DMS53 (cell line): ENCODE measurements at places on chromosomes 3 and 15.
A peak's percentile ranks its signal among the peaks of the same experiment; 100 is the strongest.

GRCh38 chr3:65878831-65879230, 159.9 kb downstream of the MAGI1 start:
- DNase-seq = no peak

- DNase-seq = peak; percentile 88
These were observed 318.1 kb upstream of the GRM7 start for GRCh38 chr3:6542795-6543194.

DNA sequence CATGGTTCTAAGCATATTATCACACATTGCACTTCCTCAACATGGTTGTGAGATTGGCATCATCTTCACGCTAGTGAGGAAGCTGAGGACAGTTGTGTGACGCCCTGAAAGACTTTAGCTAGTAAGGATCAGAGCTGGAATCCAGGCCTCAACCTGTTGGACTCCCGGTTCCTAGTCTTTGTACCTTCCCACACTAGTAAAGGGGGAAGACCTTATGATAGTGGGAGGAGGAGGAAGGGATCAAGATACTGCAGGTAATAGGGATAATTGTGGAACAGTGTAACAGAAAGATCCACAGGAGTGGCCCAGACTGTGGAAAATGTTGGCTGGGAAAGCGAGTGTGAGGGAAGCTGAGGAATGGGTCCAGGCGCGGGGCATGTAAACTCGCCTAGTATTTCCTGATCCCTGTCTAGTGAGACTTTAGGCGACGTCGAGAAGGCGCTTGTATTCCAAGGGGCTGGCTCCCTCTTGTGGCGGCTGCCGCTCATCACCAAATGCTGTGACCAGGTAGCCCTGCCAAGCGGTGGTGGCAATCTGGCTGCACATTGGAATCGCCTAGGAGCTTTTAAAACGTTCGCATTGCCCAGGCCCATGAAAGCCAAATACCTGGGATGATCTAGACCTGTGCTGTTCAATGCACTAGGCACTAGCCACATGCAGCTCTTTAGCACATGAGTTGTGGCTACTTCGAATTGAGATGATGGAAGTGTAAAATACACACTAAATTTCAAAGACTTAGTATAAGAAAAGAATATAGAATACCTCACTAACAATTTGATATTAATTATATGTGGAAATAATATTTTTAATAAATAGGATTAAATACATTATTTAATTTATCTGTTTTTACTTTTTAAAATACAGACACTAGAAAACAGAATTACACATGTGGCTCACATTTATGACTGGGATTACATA, 38.8 kb upstream of the CLDN18 start:
- DNase-seq = peak; percentile 90

- no peak for DNase-seq
These were observed 25.5 kb upstream of the HHATL start for GRCh38 chr3:42728056-42728455.

DNA sequence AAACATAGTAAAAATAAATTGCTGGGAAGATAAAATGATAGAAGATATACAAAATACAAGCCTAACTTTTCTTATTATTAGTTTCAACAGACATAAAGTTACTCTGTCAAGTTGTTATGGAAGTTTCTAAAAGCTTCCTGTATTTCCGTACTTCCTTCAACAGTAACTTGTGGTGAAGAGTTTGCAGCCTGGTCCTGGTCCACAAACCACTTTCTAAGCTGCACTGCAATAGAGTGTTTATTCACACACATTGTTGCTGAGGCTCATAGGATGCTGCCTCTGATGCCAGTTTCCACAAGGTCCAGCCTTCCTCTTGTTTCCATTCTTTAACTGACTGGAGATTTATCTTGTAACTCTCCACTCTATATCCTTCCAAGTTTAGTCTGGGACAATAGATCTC, 39.4 kb upstream of the KY start:
- DNase-seq = no peak

DNA sequence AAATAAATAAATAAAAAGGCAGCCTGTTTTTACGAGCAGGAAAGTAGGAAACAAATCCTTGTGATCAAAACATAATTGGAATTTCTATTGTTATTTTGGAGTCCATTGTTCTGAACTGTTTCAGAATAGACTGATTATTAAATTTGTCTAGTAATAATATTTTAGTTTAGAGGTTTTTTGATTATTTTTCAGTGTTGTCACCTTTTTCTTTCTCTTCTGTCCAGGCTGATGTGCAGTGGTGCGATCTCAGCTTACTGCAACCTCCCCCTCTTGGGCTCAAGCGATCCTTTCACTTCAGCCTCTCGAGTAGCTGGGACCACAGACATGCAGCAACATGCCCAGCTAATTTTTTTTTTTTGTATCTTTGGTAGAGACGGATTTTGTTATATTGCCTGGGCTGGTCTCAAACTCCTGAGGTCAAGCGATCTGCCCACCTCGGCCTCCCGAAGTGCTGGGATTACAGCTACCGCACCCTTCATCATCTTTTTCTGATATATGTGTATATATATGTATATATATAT, 38.0 kb downstream of the KAT2B start:
- no peak for DNase-seq

DNA sequence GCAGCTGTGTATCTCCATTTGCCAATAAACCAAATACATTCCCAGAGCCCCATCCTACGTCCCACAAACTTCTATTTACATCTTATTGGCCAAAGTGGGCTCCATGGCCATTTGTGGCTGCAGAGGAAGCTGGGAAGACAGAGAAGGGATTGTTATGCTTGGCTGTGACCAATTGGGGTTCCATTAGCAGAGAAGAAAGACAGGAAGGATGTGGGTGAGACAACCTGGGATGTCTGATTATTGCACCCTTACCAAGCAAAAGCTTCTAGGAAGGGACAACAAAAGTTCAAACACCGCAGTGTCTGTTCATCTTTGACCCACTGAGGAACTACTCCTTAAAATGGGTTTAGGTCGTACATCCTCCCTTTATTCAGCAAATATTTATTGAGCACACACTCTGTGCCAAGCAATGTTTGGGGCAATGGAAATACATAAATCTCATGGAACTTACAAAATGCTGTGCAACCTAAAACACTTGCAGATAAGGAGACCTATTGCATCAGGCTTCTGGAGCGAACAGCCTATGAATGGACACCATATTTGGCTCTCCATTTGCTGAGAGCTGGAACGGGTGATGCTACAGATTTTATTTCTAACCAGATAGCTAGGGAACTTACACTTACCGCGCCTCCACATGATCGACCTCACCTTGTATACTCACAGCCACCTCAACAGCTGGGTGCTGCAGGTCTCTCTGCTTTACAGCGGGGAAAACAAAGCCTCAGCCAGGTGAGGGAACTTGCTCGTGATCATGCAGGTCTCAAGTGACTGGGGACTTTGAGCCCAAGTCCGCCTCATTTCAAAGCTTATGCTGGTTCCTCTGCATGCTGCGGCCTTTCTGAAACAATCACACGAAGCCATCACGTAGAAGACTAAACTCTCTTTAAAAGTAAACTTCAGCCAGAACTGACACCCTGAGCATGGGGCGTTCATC, 21.4 kb upstream of the NR2E3 start:
- no peak for DNase-seq

- DNase-seq = no peak
These were observed 12.5 kb upstream of the THRB start for GRCh38 chr3:24506966-24507775.

GRCh38 chr15:39629371-39629770, 48.5 kb downstream of the THBS1 start:
- no peak for DNase-seq

DNA sequence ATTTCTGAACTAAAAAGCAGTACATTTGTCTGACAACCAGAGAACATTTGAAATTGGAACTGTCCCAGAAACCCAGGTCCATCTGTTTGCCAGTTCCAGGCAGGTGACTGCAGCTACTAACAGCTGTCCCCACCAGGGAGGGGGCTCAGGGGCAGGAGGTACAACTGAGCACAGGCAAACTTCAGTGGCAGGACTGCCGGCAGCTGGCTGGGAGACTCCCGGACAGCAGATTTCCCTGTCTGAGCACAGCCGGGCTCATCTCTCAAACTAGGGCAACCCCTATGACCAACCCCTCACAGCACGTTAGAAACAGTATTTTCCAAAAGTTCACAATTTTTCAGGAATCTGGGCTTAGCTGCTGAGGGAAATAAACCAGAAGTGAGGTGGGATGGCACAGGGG, 88.8 kb downstream of the MEGF11 start:
- DNase-seq = no peak

DNA sequence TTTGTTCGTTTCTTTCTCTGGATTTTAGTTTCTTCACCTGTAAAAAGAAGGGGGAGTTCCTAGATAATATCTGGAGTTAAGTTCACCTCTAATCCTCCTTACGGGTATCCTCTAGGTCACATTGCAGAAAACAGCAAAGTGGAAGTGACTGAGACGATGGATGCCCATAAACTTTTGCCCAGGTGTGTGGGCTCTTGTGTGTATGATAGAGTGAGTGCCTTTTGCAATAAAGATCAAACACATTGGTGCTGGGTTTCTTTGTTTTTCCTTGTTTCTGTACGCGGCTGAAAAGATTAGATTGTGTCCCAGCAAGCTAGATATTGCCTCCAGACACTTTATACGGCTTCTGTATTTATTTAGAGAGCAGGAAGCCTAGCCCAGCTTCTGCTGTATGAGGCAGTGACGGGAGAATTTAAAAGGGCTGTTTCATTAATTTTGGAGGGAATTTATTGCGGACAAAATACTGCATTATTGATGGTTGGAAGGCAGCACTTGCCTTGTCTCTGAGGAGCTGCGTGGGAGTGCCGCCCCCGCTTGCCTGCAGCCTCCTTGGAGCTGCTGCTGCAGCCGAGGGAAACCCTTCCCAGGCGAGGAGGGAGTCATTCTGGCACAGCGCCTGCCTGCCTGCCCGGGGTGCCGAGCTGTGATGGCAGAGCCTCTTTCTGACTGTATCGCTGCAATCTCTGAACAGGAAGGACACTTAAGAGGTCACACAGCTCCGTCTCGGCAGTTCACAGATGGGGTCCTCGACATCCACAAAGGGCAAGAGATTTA, 38.5 kb downstream of the PYDC2 start:
- no peak for DNase-seq

DNA sequence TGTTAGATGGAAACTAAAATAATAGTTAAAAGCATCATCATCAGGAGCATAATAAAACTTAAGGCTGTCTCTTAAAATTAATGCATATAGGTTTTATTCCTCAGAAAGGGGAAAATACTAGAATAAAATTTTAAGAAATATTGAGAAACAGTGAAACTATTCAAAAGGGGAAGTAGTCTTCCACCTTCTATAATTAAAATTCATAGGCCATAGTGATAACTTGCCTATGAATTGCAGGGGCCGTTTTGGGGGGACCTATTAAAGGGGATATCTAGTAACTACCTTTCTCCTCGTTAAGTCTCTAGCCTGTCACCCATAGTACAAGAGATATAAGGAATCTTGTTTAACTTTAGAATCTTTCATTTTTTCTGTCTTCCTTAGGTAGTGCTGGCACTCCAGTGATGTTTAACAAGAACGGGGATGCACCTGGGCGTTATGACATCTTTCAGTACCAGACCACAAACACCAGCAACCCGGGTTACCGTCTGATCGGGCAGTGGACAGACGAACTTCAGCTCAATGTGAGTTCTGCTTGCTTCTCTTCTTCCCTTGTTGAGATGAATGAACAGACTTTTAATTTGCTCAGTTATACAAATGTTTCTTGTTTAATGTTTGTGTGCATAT, 600.4 kb downstream of the GRM7 start:
- DNase-seq = no peak

DNA sequence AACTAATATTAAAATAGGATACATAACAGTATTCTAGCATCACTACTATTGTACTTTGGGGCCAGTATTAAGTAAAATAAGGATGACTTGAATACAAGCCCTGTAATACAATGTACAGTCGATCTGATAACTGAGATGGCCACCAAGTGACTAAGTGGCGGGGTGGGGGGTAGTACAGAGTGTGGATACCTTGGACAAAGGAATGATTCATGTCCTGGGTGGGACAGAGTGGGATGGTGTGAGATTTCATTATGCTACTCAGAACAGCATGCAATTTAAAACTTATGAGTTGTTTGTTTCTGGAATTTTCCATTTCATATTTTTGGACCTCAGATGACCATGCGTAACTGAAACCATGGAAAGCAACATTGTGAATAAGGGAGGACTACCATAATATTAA, 46.0 kb downstream of the SLC7A14 start:
- no peak for DNase-seq

DNA sequence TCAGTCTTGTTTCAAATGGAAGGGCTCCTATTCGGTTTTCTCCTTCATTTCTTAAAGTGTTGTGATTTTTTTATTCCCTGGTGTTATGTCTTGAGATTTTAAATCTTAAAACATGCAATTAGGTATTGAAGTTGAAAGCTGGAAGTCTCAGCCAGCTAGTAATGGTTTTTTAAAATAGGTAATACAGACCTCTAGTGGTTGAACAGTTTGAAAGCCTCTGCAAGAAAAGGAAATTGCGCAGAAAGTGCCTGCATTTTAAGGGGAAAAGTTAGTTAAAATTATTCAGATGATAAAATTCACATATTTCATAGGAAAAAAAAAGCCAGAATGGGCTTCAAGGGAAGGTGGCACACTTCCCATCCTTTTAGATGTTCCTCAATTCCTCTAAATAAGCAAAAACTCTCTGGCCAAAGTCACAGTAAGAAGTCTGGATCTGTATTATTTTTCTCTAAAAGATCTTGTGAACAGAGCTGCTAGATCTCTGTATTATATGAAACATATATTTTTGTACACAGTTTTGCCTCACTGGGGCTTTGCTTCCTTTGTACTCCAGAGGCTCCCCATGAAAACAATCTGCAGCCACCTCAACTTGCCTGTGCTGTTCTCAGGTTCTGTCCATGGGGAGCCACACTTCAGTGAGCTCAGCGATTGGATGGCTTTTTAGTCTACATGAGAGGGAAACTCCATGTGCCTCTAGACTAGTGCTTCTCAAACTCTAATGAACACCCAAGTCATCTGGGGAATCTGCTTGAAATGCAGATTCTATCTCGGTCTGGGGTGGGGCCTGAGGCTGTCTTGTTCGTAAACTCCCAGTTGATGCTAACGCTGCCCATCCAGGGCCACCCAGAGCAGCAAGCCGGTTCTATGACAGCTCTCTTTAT, 21.5 kb downstream of the AGTR1 start:
- peak; percentile 49 for DNase-seq

- peak; percentile 81 for DNase-seq
These were observed 7.7 kb downstream of the IGDCC4 start for GRCh38 chr15:65414841-65415621.

DNA sequence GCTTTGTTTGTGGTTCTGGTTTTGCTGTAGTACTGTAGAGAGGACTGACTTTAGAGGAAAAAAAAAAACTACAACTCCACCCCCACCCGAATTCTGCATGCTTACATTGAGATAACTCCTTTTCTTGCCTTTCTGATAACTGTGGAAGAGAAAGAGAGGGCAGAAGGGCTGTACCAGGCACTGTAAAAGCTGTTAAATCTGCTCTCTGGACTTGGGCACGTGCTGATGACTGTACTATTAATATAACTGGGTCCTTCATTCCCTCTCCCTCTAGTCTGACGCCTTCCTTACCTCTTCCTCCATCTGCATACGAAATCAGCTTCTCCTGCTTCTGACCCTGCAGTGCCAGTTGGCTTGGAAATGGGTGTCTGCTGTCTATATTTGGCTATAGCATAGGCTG, 15.0 kb downstream of the MAPKBP1 start:
- no peak for DNase-seq

DNA sequence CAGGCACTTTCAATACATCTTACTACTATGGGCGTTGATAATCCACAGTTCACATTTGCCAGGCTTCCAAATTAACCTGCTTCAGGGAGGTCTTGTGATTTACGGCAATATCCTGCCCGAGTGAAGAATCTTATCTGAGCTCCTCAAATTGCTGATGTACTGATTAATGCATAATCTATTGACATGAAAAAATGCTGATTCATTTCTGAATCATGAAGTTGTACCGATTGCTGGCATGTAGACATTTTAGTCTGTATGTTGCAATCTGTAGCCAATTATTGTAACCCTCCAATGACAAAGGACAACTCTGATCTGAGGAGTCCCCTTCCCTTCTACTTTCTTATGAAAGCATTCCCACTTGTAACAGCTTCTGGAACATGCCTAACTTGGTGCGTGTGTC, 97.2 kb downstream of the SEC22A start:
- no peak for DNase-seq
